Activated gamma-delta T cell treated with anti-CD3 and anti-CD28 coated beads, Interleukin-2, amount 50 U/mL, for 16 hours (primary cell): ENCODE measurements at places on chromosomes 4 and X.

DNA sequence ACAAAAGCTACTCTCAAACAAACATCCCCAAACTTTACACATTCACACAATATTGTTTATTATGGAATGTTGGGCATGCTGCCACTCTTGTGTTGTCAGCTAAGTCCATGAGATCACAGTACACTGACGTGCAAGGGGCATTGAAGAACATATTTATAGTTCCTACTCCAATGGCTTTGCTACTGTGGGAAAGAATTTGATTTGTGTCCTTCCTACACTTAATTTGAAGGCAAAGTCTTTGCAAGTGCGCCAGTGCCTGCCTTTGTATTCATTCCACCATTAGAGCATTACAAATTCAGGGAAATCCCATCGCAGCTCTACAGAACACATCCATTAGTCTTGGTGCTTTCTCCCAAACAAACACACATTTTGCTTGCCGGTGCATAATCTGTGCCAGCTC is 45.4 kb upstream of the FTHL17 start:
- no peak for DNase-seq

- DNase-seq: no peak
Observed at GRCh38 chr4:174553828-174554227, 31.5 kb upstream of the HPGD start.

DNA sequence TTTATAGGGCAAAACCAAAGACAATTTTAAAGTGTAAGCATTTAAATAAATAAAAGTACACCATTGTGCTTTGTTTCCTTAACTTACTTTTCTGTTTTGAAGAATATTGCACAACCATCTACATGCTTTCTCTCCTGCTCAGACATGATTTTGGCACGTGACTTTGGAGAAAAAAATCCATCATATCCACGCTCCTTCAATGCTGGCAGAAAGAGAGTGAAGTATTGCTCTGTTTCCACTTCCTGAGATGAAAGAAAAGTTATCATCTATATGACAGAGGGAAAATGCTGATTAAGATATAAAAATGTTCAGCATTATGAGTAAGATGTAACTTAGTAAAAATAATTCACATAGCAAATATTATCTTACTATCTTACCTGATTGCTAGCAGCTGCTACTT is 77.1 kb downstream of the CNOT6L start:
- DNase-seq: no peak

GRCh38 chrX:153820601-153821000 is 9.7 kb downstream of the PDZD4 start:
- no peak for DNase-seq

DNA sequence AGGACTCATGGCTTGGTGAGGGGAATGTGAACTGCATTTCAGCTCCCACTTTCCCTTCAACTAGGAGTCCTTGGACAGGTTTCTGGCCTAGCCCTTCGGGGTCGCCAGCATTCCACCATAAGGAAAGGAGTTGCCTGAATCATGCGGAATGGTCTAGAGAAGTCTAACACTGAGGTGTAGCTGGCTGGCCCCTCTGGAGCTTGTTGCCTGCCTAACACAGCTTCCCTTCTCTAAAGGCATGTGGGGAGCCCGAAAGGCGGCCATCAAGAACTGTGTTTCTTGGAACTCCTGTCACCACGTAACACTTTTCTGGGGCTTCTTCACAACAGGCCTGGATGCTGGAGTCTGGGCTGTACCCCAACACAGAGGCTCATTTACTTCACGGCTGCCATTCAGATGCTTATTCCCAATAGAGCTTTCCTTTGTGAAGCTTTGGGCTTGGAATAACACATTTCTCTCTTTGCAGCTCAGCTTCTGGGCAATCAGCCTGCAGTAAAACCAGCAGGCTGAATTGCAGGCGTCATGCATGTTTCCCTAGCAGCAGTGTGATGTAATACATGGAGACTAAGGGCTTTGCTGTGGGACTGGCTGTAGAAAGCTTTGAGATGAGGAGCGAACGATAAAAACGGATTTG is 5.4 kb downstream of the GABRQ start:
- DNase-seq: no peak

GRCh38 chrX:15359701-15360100 is 24.4 kb upstream of the PIGA start:
- no peak for DNase-seq

- DNase-seq: no peak
Observed at GRCh38 chr4:169668069-169668721, 47.8 kb downstream of the CLCN3 start.

GRCh38 chrX:110059410-110059809 is 56.5 kb downstream of the TMEM164 start:
- DNase-seq: no peak

GRCh38 chrX:118353081-118353850 is 7.4 kb downstream of the WDR44 start:
- no peak for DNase-seq

GRCh38 chrX:25017667-25018247 is 2.0 kb upstream of the ARX start:
- DNase-seq: no peak

DNA sequence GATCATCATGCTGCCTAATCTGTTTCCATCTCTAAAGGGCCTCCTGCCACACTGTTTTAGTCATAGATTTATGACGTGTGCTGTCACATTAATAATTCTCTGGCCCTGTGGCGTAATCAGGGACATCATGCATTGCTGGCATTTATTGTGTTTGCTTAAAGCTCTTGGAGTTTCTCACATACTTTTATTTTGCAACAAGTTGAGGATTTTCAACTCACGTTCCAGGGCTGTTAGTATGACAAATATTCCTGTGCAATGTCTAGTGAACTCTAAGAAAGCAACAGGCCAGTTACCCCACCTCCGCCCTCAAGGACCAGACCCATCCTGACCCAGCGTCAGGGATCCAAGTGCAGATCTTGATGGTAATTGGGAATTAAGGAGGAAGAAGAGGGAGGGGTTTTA is 7.8 kb upstream of the PIGA start:
- DNase-seq: no peak

- no peak for DNase-seq
Observed at GRCh38 chr4:150371869-150372268, 210.1 kb upstream of the MAB21L2 start.

- DNase-seq: no peak
Observed at GRCh38 chr4:113646442-113646822, 115.1 kb downstream of the CAMK2D start.

GRCh38 chrX:38347136-38347535 is 5.3 kb upstream of the OTC start:
- no peak for DNase-seq

- no peak for DNase-seq
Observed at GRCh38 chr4:789571-790465, 36.1 kb downstream of the CPLX1 start.

DNA sequence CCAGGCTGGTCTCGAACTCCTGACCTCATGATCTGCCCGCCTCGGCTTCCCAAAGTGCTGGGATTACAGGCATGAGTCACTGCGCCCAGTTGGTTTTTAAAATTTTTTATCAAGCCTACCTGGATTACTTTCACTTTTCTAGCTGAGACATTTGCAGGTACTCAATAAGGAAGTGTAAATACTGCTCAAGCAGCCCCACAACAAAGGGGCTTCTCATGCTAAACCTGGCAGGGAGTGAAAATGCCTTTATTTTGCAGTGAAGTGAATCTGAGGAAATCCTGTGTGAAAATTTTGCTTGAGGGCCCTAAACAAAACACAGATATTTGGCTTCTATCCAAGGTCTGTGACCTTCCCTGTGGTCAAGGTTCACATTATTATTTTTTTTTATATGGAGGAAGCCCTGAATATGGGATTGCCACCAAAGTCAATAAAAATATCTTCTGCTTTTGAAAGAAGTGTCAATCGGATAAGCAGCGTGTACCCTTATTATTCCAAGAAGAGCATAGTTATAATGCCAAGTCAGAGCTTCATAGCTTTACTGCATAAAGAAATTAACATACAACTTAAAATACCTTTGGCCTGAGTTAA is 481.0 kb downstream of the SH2D1A start:
- DNase-seq: no peak

DNA sequence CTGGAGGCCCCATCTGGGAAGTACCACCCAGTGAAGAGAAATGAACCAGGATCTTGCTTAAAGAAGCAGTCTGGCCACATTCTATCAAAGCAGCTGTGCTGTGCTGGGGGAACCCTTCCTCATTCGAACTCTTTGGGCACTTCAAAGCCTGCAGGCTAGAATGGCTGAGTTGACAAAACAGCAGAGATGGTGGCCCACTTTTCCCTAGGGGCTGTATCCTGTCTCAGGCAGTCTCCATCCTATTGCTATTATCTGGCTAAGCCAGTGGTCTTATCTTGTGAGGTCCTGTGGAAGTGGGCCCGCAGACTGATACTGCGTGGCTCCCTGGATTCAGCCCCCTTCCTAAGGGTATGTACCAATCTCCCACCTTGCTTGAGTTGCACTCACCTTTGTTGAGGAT is 114.3 kb downstream of the VSIG4 start:
- DNase-seq: no peak

- DNase-seq: no peak
Observed at GRCh38 chr4:169870507-169870906, 112.8 kb upstream of the HPF1 start.

GRCh38 chr4:7783541-7783940 is 156.1 kb downstream of the AFAP1 start:
- DNase-seq: no peak

GRCh38 chr4:78592088-78592783 is 40.7 kb downstream of the ANXA3 start:
- DNase-seq: no peak
